ENCODE measurements at places on chromosomes 13 and 19. TPM values are rescaled to one million over a fixed set of nuclear protein-coding genes. Genes with fewer than 3 reads are reported as not detected.

CCL25 gene
- 0.26 TPM for total RNA-seq

PRR20C gene
- not detected for total RNA-seq

FFAR2 gene
- total RNA-seq: not detected

MEDAG gene
- total RNA-seq: not detected

MEIOSIN gene
- total RNA-seq: not detected

ATP1A3 gene
- 1.8 TPM for total RNA-seq

- peaks cover 10% of the 10 kb centered on the region for H3K36me3 ChIP-seq
- no peak for DNase-seq
- H3K4me1 ChIP-seq: peaks cover 69% of the 10 kb centered on the region
- H3K4me3 ChIP-seq: peak overlapping the region; percentile 18
- peak overlapping the region; percentile 77 for H3K27ac ChIP-seq
Measured at GRCh38 chr19:40280608-40281221, 4.4 kb downstream of the AKT2 start.

- no peak overlapping the region for H3K4me3 ChIP-seq
- no peaks in the 10 kb centered on the region for H3K27me3 ChIP-seq
- peaks cover 39% of the 10 kb centered on the region for H3K4me1 ChIP-seq
Measured at GRCh38 chr19:52200044-52200443, 10.2 kb downstream of the PPP2R1A start.

DNA sequence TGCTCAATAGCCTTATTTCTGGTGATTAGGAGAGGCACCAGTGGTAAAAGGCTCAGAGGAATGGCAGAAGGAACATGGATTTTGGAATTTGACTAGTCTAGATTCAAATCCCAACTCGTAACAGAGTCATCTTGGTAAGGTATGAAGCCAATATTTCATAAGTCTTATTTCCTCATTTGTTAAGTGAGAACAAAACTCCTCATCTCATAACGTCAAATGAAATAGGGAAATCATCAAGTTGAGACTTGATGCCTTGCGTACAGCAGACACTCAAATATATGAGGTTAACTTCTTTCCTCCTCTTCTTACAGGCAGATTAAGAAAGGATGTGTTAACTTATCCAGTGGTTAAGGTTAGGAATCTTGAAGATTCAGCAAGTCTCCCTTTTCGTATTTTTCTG is 189.2 kb downstream of the DLEU7 start:
- peaks cover 2% of the 10 kb centered on the region for H3K27me3 ChIP-seq
- peaks cover 2% of the 10 kb centered on the region for H3K4me1 ChIP-seq
- no peak overlapping the region for H3K27ac ChIP-seq

- no peaks in the 10 kb centered on the region for H3K4me1 ChIP-seq
- H3K27me3 ChIP-seq: no peaks in the 10 kb centered on the region
- H3K36me3 ChIP-seq: no peaks in the 10 kb centered on the region
- no peak for DNase-seq
- H3K27ac ChIP-seq: no peak overlapping the region
Measured at GRCh38 chr13:104632736-104633135, 1566.5 kb upstream of the SLC10A2 start.

DNA sequence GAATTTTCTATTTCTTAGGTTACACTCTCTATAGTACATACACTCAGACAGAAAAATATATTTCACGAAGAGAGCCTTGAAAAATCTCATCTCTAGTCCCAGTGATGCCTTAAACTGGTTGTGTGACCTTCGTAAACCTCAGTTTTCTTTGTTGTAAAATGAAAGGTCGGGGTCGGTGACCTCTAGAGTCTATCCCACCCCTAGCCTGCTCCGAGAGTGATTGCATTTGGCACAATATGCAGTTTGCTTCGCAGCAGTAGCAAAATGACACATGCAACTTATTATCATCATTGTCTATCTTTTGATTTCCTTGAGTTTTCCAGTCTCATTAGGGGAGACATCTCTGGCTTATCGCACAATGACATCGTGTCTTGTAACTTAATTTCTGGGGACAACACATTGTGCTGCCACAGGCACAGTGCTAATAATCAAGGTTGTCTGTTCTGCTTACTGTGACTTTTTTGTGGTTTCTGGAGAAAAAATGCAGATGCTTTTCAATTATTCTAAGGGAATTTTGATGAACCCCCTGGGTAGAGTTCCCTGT is 115.0 kb downstream of the GGACT start:
- H3K4me1 ChIP-seq: peaks cover 10% of the 10 kb centered on the region
- H3K4me3 ChIP-seq: no peak overlapping the region
- DNase-seq: no peak
- no peak overlapping the region for H3K27ac ChIP-seq

- peaks cover 85% of the 10 kb centered on the region for H3K36me3 ChIP-seq
- H3K27ac ChIP-seq: peak overlapping the region; percentile 87
- peak; percentile 57 for DNase-seq
- H3K4me1 ChIP-seq: peaks cover 32% of the 10 kb centered on the region
- H3K4me3 ChIP-seq: peak overlapping the region; percentile 10
- no peaks in the 10 kb centered on the region for H3K27me3 ChIP-seq
Measured at GRCh38 chr19:16095071-16095571, 16.6 kb upstream of the RAB8A start.

DNA sequence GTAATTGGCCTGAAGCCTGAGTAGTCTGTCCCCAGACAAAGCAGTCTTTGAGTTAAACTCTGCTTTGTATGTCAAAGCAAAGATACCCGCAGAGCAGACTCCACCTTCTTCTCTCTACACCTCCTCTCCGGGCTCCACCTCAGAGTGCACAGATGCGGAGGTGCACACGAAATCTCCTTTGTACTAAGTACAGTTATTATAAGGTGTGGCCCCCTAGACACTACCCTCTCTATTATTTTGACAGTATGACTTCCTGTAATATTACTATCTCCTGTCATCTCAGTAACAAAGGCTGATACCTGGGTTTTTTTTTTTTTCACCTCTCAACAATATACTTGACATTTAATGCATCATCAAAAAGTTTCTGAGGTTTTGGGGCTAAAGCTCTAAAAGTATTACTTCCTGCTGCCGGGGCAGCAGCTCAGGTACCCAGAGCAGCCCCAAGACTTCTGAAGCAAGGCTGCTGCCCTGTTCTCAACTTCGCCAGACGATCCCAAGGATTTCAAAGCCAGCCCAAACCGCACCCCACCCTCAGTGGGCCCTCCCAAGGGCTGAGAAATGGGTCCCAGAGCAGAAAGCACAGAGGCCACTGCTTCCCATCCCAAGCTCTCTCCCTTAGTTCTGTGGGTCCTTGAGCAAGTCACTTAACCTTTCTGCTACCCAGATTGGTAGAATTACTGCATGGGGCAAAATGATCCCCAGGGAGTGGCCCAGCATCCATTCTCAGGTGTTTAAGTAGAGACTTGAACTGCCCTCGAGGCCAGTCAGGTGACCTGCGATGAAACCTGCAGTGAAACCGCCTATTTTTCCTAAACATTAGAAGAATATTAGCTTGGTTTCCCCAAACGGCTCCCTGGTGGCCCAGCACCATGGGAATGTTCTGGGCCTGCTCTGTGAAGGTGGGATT is 180.6 kb downstream of the FOXO1 start:
- H3K27ac ChIP-seq: peak overlapping the region; percentile 93
- peak overlapping the region; percentile 20 for H3K4me3 ChIP-seq
- H3K4me1 ChIP-seq: peaks cover 86% of the 10 kb centered on the region
- H3K36me3 ChIP-seq: peaks cover 6% of the 10 kb centered on the region
- no peaks in the 10 kb centered on the region for H3K27me3 ChIP-seq

DNA sequence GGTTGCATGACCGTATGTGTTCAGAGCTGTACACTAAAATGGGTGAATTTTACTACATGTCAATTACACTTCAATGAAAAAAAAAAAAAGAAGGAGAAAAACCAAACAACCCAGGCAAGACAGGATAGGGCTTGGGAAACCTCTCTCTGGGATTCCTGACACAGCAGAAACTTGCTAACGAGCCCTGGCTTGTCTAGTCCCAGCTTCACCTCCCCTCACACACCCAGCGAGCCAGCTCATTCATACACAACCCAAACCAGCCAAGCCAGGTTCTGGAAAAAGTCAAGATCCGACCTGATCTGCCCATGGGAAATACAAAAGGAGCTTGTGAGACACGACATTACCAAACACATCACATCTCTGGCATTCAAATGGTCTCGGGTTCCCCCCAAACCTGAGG is 3.7 kb upstream of the TECR start:
- DNase-seq: no peak
- H3K36me3 ChIP-seq: peaks cover 1% of the 10 kb centered on the region
- no peaks in the 10 kb centered on the region for H3K27me3 ChIP-seq
- H3K4me1 ChIP-seq: peaks cover 43% of the 10 kb centered on the region

DNA sequence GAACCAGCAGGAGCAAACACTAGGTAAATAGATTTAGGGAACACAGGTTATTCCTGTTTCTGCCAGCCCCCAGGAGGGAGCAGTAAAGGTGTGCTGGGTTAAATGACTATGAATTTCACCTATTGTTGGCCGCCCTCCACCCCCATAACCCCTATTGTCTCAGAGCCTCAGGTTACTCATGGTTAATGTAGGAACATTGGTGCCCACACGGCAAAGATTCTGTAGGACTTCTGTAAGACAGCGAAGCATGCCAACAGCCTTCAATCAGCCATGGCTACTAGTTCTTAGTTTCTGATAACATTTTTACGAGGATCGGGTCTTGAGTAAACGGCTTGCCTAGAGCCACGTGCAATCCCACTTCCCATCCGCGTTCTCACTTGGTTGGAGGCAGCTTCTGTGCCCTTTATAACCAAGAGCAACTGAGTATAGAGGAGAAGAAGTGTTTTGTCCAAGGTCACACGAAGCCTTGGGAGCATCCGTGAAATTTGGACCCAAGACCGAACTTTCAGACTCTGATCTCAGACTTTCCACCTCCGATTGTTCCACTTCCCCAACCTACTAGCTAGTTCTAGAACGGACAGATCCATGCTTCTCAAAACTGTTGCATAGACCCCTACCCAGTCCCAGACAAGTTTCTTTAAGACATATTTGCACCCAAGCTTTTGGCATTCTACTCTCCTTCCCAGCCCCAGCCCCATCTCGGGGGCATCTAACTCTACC is 5.1 kb upstream of the CACNG8 start:
- no peak overlapping the region for H3K27ac ChIP-seq
- H3K36me3 ChIP-seq: no peaks in the 10 kb centered on the region
- H3K4me1 ChIP-seq: peaks cover 2% of the 10 kb centered on the region
- no peak for DNase-seq

DNA sequence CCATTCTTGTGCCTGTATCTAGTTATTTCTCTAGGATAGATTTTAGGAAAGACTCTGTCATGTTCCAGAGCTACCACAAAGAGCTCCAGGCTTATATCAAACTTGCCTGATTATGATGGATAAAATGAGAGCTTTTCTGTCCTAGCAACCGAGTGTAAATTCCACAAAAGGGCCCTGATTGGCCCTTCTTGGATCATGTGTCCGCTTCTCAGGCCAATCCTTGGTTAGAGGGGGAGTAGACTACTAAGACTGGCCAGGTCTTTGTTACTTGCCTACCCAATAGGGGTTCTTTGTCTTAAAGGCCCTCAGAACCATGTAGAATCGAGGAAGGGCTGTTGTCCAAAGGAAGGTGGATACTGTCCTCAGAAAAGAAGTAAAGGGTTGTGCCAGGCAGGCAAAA is 2.4 kb downstream of the DHX34 start:
- peaks cover 40% of the 10 kb centered on the region for H3K4me1 ChIP-seq
- H3K27me3 ChIP-seq: no peaks in the 10 kb centered on the region
- no peak overlapping the region for H3K27ac ChIP-seq
- H3K36me3 ChIP-seq: peaks cover 46% of the 10 kb centered on the region
- H3K4me3 ChIP-seq: no peak overlapping the region
- no peak for DNase-seq
